ENCODE measurements at places on chromosomes 7 and 10.

- DNase-seq: no peak
Observed at GRCh38 chr10:17744341-17744861, 7.6 kb upstream of the TMEM236 start.

DNA sequence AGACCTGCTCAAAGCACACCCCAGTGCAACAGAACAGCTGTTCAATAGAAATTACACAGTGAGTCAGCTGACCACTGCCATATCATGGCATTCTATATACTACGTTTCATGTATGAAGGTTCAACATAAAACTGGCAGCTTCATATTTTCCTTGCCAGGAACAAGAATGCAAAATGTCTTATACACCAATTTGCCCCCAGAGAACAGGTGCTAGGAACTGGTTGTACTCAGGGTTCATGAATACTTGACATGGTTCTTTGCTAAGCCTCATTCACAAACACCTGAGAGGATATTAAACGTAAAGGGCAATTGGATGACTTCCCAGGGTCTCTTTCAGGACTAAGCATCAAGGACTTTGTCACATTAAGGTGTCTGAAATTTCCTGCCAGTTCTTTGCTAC is 6.9 kb downstream of the MYOF start:
- no peak for DNase-seq

GRCh38 chr10:119153661-119154060 is 11.9 kb downstream of the SFXN4 start:
- DNase-seq: no peak

DNA sequence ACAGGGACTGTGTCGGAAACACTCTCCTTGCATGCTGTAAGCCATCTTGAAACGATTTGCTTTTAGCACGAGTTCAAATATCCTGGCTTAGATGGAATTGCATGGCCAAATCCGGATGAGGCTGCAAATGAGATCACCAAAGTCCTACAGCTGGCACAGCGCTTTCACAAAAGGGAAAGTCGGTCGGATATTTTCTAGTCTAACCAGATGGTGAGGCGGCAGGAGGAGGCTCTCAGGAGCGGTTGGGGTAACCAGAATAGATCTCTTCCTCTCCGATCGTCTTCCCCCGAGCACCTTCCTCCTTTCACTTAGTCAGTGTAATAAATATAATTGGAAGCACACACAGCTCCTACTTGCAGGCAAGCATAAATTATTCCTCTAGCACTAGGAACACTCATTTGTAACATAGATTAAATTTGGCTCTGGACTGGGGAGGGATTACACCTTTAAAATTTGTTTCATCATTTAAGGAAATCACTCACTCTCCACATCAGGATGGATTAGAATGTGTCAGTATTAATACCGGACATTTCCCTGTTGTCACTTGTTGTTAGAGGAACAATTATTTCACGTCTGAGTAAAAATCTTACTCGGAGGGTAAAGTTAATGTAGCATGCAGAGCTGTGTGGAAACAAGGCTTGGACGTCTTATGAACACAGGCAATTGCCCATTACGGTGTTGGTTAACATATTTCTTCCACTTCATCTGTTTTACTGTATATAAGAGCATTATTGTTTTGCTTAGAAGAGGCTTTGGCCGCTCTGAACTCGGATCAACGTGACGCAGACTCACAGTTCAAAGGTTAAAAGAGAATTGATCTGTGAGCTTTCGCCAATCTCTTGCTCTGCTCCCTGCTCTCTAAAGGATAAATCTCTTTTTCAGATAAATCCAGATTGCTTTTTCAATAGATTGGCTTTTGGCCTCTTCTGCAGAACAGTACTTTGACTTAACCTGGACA is 857.9 kb downstream of the TYW1 start:
- no peak for DNase-seq

GRCh38 chr7:98831641-98832221 is 38.1 kb downstream of the TMEM130 start:
- DNase-seq: peak; percentile 69

- no peak for DNase-seq
Observed at GRCh38 chr10:28445516-28445915, 87.4 kb upstream of the WAC start.

- DNase-seq: no peak
Observed at GRCh38 chr7:18361756-18362155, 133.8 kb upstream of the HDAC9 start.

DNA sequence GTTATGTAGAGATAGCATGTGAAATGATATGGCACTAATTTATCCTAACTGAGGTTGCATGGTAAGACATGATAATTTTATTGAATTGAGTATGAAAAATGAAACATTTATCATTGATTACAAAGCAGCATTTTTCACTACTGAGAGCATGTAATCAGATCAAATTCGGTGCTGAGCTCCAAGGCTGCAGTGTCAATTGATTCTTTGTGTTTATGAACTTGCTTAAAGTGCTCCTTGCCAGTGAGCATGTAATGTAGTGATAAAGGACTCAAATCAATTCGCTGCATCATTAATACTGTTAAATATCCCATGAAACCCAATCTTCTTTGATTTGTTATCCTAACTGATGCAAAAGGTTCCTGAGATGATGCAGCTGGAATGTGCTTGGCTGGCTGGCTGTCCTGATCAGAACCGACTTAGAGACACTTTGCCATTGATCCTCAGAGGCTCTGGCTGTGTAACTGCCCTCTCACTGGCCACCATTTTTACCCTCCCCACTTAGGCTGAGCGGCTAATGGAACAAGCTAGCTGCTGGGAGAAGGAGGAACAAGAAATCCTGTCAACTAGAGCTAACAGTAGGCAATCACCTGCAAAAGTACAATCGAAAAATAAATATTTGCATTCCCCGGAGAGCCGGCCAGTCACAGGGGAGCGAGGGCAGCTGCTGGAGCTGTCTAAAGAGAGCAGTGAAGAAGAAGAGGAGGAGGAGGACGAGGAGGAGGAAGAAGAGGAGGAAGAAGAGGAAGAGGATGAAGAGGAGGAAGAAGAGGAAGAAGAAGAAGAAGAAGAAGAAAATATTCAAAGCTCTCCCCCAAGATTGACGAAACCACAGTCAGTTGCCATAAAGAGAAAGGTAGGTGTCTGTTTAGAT is 89.8 kb upstream of the SAMD8 start:
- DNase-seq: no peak

- no peak for DNase-seq
Observed at GRCh38 chr7:18475488-18475887, 20.1 kb upstream of the HDAC9 start.

GRCh38 chr10:88158526-88159122 is 295.2 kb downstream of the PTEN start:
- DNase-seq: no peak

DNA sequence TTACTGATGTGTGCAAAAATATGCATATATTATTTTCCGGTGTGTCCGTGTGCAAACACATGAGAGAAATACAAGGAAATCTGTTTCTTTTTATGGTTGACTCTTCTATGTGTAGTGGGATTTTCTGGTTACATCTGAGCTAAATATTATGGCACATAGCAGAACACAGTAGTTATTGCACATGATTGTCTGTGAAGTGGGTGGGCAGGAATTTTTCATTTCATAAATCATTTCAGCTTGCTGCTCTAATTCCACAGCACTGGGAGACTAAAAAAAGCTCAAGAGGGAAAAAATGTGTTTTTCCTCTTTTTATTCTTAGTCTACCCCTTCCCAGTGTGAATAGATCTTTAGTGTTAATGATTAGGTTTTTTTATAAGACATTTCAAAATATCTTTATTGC is 197.9 kb downstream of the MBL2 start:
- no peak for DNase-seq

DNA sequence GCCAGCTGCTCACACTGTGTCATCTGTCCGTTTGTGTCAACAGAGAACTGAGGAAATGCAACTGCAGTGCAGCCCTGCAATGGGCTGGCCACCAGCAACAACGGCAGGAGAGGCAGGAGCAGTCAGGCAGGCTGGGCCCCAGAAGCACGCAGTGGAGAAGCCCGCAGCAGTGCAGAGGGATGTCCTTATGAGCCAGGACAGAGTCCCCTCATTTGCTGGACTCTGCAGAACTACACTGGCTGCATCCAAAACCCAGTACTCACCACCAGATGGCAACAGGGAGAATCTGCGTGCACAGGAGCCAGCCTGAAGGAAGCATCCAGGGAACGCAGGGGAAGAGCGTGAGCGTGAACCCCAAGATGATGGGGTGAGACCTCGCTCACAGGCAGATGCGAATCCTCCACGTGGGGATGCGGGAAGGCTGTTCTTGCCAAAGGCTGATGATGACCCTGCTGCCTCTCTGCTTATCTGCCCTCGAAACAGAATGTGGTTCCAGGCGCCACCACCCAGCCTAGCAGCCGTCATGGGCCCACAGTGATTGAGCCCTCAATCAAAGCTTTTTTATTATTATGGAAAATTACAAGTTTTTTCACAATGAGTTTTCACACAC is 232.1 kb downstream of the PTPRN2 start:
- DNase-seq: no peak

- DNase-seq: no peak
Observed at GRCh38 chr10:120217736-120218135, 239.3 kb upstream of the PLPP4 start.

- no peak for DNase-seq
Observed at GRCh38 chr7:132112106-132112505, 464.2 kb downstream of the PLXNA4 start.

DNA sequence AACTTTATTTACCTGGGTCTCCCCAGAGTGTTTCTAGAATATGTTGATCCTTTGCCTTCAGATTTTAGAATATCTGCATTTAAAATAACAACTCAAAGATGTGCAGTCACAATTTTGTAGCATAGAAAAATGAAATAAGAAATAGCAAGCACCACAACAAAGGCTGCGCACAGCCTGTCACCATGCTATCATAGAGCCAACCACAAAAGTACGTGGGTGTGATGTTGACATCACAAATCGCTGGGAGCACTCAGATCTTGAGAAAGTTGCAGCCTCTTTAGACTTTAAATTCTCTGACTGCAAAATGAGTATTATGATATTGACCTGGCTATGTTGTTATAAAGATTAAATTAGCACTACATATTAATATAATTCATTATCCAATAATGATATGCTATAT is 177.9 kb downstream of the TNS3 start:
- DNase-seq: no peak

DNA sequence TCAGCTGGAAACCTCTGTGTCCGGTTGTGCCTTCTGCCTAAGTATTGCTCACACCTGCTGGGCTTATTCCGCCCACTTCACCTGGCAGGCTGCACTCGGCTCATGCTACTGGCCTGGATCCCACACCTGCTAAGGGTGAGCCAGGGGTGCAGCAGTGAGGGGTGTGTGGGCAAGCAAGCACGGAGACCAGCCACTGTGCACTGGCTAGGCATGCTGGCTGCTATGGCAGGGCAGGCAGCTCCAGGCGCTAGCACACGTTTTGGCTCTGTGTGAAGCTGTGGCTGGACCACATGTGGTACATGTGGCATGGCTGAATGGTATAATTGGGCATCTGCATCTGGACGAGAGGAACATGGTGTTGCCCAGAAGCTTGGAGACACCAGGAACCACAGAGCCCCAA is 940.7 kb downstream of the NRG3 start:
- DNase-seq: no peak

DNA sequence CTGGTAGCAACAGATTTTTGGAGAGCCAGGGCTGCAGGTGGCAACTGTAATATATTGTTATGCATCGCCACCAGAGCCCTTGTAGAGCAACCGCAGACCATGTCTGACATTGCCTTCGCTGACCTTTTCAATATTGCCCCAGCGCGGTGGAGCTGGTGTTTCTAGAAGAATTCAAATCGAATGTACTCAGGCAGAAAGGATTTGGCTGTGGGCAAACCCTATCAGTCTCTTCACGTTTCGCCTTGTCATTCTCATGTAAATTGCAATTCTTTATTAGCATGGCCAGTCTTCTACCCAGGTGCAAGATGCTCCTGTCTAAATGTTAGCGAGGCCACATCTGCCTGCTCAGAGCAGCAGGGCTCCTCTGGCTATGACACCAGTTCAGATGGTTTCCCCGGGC is 490.2 kb upstream of the AUTS2 start:
- no peak for DNase-seq

- no peak for DNase-seq
Observed at GRCh38 chr7:32223071-32223650, 153.0 kb upstream of the PDE1C start.

- DNase-seq: no peak
Observed at GRCh38 chr10:27190508-27190907, 35.4 kb downstream of the MASTL start.

DNA sequence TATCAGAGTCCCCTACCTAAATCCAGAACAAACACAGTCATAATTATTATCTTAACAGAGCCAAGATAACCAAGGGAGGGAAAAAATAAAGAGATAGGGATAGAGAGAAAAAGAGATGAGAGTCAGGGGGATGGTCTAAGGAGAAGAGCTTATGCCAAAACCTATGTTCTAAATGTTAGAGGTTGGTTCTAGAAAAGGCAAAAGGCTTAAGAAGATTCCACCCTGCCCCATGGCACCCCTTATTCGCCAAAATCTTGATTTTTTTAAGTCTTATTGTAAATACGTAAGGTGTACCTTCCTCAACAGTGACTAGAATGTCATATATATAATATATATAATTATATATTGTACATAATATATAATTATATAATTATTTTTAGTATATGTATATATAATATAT is 29.6 kb upstream of the CTNNA3 start:
- DNase-seq: no peak

- DNase-seq: no peak
Observed at GRCh38 chr7:883055-884021, 7.0 kb downstream of the GET4 start.

GRCh38 chr7:28605427-28606085 is 193.2 kb downstream of the CREB5 start:
- no peak for DNase-seq

DNA sequence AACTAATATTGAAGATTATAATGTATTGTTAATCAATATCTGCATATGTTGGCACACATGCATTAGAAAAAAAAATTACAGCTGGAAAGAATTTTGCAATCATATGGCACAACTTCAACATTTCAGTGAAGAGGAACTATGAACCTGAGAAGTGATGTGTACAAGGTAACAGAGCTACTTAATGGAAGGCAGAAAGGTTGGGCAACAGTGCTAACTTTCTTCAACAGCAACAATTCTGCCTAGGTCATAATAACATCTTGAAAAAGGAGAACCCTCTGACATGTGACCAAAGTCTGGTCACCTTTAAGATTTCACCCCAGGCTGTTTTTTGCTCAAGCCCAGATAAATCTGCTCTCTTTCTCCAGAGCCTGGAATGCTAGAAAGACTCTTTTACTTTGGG is 47.9 kb upstream of the SKAP2 start:
- DNase-seq: no peak

GRCh38 chr10:124339119-124340032 is 79.3 kb downstream of the OAT start:
- no peak for DNase-seq

DNA sequence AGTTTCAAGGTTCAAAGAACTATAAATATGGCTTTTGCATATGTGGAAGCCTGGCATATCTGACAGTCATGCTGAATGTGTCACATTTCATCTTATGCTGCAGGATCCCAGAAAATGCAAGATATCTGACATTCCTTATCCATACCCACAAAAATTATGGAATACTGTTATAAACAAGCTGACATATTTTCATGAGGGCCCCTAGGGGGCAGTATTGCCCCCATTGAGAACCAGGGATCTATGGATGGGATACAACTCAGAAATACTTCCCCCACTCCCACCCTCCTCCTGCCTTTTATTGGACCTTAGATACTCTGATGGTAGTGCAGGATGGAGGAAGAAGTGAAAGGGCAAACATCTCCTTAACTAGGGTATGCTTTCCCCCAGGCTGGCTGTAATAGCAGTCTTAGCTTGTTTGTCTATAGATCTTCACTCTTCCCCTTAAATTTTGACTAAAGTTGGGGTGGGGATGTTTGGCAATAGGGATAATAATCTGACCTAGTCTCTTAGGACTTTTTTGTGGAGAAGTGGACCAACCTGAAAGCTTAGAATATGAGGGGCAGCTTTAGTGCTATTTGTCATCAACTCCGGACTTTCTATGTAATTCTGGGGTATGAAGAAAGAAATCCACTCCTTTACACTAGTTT is 3.5 kb upstream of the GNGT1 start:
- peak; percentile 55 for DNase-seq
